ENCODE measurements at places on chromosomes 1 and 21. TPM values are rescaled to one million over a fixed set of nuclear protein-coding genes. Genes with fewer than 3 reads are reported as not detected.

GRCh38 chr1:151145304-151146071 lies 943 bp downstream of the SEMA6C start:
- DNase-seq, result no peak

DNA sequence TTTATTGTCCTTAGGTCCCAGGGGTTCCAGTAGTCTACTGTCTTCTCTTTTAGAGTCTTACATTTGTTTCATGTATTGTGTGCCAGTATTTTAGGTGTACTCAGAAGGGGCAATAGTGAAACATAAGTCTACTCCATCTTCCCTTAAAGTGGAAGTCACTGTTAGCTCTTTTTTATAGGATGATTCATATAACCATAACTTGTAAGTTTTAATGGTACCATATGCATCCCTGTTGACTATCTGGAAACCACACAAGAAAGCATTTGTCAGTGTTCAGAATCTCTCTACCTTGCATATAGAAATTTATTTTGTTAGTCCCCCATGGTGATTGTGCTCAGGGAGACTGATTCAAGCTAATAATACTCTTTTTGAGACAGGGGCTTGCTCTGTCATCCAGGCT lies 149.9 kb downstream of the HS2ST1 start:
- DNase-seq, result no peak

GRCh38 chr1:183723571-183723970 lies 70.5 kb upstream of the APOBEC4 start:
- no peak for DNase-seq

GRCh38 chr21:15872236-15872635 lies 142.5 kb downstream of the USP25 start:
- DNase-seq, result no peak

- DNase-seq, result no peak
These were observed 37.7 kb upstream of the SLC30A10 start for GRCh38 chr1:219966071-219966349.

DNA sequence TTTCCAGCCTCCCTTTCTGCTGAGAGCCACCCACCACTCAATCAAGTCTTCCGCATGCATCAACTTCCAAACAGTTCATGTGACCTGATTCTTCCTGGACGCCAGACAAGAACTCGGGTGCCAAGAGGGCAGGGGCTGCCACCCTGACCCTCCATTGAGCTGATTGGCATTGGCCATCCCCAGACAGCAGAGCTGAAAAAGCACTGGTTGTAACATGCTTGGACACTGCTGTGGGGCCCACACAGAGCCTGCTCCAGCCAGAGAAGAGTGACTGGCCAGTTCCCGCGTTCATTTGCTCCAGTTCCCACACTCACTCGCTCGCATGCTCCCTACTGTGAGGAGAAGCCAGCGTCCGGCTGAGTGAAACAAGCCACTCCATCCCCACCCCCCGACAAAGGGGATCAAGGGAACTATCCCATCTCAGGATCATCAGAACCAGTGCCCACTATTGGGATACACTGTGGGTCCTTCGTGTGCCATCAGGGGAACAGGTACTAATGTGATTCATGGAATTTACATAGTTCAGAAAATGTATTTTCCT lies 420.3 kb downstream of the NPHP4 start:
- no peak for DNase-seq

DNA sequence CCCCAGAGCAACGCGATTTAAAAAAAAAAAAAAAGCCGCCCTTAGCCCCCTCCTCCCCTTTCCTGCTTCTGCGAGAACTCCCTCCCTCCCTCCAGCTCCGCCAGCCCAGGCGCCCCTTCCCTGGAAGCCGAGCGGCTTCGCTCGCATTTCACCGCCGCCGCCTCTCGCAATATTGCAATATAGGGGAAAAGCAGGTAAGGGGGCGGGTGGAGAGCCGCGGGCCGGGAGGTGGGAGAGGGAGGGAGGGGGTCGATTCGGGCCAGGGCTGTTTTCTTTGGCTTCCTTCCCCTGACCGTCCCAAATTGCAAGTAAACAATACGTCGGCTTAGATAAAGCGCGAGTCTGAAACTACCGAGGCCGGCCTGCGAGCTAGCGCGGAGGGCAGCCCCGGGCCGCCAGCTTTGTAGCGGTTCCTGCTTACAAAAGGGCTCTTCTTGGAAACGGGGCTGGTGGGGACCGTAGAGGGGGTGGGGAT lies 408 bp downstream of the LMO4 start:
- no peak for DNase-seq

GRCh38 chr1:171758011-171758410 lies 16.1 kb upstream of the VAMP4 start:
- DNase-seq, result no peak

DNA sequence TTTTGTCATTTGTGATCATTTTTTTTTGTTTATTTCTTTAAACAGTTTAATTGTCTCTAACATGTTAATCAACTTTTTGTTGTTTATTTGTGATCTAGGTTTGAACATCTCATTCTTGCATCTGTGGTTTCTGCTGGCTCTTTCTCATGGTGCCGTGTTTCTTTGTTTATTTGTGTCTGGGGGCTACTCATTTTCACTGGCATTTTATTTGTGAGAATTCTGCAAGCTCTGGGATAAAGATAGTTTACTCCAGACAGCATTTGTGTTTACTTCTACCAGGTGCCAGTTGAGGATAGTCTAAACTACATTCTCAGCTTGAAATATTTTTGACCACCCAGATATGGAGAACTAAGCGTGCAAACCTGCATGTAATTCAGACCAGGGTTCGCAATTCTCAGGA lies 508.6 kb downstream of the KIF26B start:
- no peak for DNase-seq

GRCh38 chr1:225565847-225566246 lies 87.1 kb downstream of the ENAH start:
- DNase-seq, result no peak

Gene SH3GLB1
- 25.1 TPM for total RNA-seq

Gene DCST2
- not detected for total RNA-seq

Gene CNR2
- not detected for total RNA-seq

Gene TEDDM1
- not detected for total RNA-seq

Gene DNAJC28
- 1.6 TPM for total RNA-seq

Gene PMF1
- total RNA-seq, result 210 TPM

Gene NGF
- total RNA-seq, result 2.8 TPM

Data from A172 (cell line).